Upper lobe of right lung (tissue), 1 donor: ENCODE measurements at places on chromosomes 7 and 10. TPM values are rescaled to one million over a fixed set of nuclear protein-coding genes. Genes with fewer than 3 reads are reported as not detected.
A peak's percentile ranks its signal among the peaks of the same experiment; 100 is the strongest.

DNA sequence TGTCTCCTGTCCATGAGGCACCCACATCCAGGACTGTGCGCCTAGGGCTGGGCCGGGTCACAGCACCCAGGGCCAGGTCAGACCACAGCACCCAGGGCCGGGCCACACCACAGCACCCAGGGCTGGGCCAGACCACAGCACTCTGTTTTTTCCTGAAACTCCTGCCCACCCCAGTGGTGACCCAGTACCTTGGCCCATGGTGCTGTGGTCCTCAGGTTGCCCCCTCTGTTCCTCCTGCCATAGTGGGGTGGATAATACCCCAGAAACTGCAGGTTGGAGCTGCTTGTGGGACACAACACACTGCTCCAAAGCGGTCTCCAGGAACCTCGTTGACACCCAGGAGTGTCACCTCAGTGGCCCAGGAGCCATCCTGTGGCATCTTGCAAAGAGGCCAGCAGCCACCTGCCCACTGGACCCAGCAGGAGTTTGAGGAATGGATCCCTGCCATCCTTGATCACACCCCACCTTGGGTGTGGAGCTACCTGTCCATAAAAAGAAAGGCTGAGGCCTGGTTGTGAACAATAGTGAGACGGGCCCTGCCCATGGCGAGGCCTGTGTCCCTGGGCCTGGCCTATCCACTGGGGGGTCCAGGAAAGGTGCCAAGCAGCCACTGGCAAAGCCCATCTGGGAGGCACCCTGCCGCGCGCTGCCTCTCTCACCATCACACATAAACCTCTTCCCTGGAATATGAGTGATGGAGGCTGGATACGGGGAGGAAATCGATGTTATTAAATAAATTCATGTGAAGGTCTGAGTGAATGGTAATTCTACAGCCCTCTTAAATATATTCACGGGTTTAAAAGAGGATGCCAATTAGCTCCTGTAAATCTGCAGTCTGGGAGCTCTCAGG, 89.0 kb downstream of the NKX6-2 start:
- no peaks in the 10 kb centered on the region for H3K36me3 ChIP-seq
- H3K27ac ChIP-seq: no peak overlapping the region
- DNase-seq: peak; percentile 46
- no peaks in the 10 kb centered on the region for H3K27me3 ChIP-seq
- H3K4me1 ChIP-seq: no peaks in the 10 kb centered on the region
- no peak overlapping the region for H3K4me3 ChIP-seq

DNA sequence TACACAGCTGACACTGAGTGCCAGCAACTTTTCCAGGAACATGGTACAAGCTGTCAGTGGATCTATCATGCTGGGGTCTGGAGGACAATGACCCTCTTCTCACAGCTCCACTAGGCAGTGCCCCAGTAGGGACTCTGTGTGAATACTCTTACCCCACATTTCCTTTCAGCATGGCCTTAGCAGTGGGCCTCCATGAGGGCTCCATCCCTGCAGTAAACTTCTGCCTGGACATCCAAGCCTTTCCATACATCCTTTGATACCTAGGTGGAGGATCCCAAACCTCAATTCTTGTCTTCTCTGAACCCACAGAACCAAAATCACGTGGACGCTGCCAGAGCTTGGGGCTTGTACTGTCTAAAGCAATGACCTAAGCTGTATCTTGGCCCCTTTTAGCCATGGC, 116.8 kb downstream of the IQUB start:
- H3K4me3 ChIP-seq: no peak overlapping the region
- H3K27ac ChIP-seq: no peak overlapping the region
- no peaks in the 10 kb centered on the region for H3K27me3 ChIP-seq
- H3K4me1 ChIP-seq: no peaks in the 10 kb centered on the region
- no peaks in the 10 kb centered on the region for H3K36me3 ChIP-seq

Gene TMEM184A
- 4.4 TPM for total RNA-seq

GRCh38 chr10:97169911-97170693, 15.7 kb downstream of the SLIT1 start:
- no peak overlapping the region for H3K4me3 ChIP-seq
- no peaks in the 10 kb centered on the region for H3K36me3 ChIP-seq
- no peak for DNase-seq
- H3K27ac ChIP-seq: no peak overlapping the region

DNA sequence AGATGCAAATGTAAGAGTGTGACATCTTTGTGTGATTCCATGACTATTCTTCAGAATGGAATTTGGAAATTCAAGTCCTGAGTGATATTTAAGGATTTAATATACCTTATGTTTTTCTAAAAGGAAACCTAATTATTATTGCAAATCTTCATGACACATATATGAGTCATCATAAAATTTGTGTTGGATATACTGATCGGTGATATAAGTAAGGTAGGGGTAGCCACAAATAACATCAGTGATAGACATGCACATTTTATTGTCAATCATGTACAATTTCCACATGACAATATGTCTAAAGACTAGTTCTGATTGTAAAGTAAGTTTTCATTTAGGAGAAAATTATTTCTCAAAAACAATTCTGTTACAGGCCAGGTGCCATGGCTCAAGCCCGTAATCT, 59.7 kb upstream of the AGMO start:
- H3K27me3 ChIP-seq: no peaks in the 10 kb centered on the region
- no peak overlapping the region for H3K27ac ChIP-seq
- H3K4me3 ChIP-seq: no peak overlapping the region
- DNase-seq: no peak

- no peaks in the 10 kb centered on the region for H3K4me1 ChIP-seq
- H3K27ac ChIP-seq: no peak overlapping the region
- no peak overlapping the region for H3K4me3 ChIP-seq
- H3K27me3 ChIP-seq: no peaks in the 10 kb centered on the region
Measured at GRCh38 chr7:45677311-45677900, 103.2 kb downstream of the ADCY1 start.

Gene OPALIN
- not detected for total RNA-seq

Gene IRF5
- 29.4 TPM for total RNA-seq

Gene GPR15LG
- not detected for total RNA-seq

Gene TSPAN12
- 51.8 TPM for total RNA-seq

- DNase-seq: no peak
- no peaks in the 10 kb centered on the region for H3K27me3 ChIP-seq
- H3K36me3 ChIP-seq: no peaks in the 10 kb centered on the region
- no peak overlapping the region for H3K4me3 ChIP-seq
- no peak overlapping the region for H3K27ac ChIP-seq
- no peaks in the 10 kb centered on the region for H3K4me1 ChIP-seq
Measured at GRCh38 chr7:46450886-46451285, 529.8 kb upstream of the IGFBP3 start.

Gene COL26A1
- total RNA-seq: 0.58 TPM

DNA sequence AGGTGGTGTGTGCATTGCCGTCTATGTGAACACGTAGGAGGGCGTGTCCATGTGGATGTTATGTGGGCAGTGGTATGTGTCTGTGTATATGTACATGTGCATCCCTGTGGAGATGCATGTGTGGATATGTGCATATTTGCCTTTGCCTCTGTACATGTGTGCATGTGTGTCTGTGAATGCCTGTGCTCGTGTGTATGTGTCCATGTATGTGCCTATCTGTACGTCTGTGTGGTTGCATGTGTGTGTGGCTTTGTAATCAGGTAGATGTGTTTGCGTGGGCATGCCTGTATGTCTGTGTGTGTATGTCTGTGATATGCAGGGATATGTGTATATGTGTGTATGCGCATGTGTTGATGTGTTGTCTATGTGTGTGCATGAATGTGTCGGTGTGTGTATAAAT, 19.7 kb downstream of the ADCY1 start:
- H3K27me3 ChIP-seq: no peaks in the 10 kb centered on the region
- no peak overlapping the region for H3K4me3 ChIP-seq
- H3K36me3 ChIP-seq: no peaks in the 10 kb centered on the region
- no peak overlapping the region for H3K27ac ChIP-seq
- no peaks in the 10 kb centered on the region for H3K4me1 ChIP-seq

Gene CALN1
- not detected for total RNA-seq

GRCh38 chr7:28709748-28710147, 248.4 kb downstream of the TRIL start:
- no peak for DNase-seq
- no peak overlapping the region for H3K27ac ChIP-seq
- no peaks in the 10 kb centered on the region for H3K4me1 ChIP-seq

GRCh38 chr10:54958844-54959243, 157.8 kb upstream of the PCDH15 start:
- no peak overlapping the region for H3K27ac ChIP-seq
- no peak overlapping the region for H3K4me3 ChIP-seq
- no peaks in the 10 kb centered on the region for H3K27me3 ChIP-seq
- DNase-seq: no peak
- no peaks in the 10 kb centered on the region for H3K4me1 ChIP-seq

Gene TMEM176A
- total RNA-seq: 63.7 TPM

- no peak overlapping the region for H3K27ac ChIP-seq
- no peaks in the 10 kb centered on the region for H3K36me3 ChIP-seq
- no peak overlapping the region for H3K4me3 ChIP-seq
Measured at GRCh38 chr10:2866569-2866968, 200.8 kb upstream of the PFKP start.

Gene RAB19
- 2.9 TPM for total RNA-seq

Gene ACBD7
- not detected for total RNA-seq

DNA sequence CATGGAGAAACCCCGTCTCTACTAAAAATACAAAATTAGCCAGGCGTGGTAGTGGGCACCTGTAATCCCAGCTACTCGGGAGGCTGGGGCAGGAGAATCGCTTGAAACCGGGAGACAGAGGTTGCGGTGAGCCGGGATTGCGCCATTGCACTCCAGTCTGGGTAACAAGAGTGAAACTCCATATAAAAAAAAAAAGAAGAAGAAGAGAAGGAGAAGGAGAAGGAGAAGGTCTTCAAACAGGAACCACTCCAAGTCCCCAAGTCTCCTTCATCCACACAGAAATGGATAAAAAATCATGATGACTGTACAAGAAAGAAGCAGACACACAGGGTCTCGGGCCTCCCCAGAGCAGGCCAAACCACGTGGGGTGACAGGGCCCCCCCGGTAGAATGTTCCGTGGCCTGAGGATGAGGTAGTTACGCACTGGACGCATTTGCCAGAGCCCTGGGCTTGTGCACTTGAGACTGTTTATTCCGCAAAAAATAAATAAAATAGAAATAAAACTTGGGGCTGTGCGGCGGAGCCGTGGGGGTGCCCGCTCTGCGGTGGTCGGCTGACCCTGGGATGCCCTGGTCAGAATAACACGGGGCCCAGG, 15.8 kb downstream of the VENTX start:
- no peak overlapping the region for H3K27ac ChIP-seq
- no peak for DNase-seq
- H3K4me1 ChIP-seq: peaks cover 15% of the 10 kb centered on the region
- H3K36me3 ChIP-seq: no peaks in the 10 kb centered on the region
- H3K27me3 ChIP-seq: peaks cover 10% of the 10 kb centered on the region
- H3K4me3 ChIP-seq: no peak overlapping the region

GRCh38 chr10:15344876-15345285, 26.2 kb downstream of the FAM171A1 start:
- H3K4me3 ChIP-seq: no peak overlapping the region
- H3K36me3 ChIP-seq: no peaks in the 10 kb centered on the region
- H3K27me3 ChIP-seq: no peaks in the 10 kb centered on the region
- no peak for DNase-seq
- H3K4me1 ChIP-seq: no peaks in the 10 kb centered on the region
- H3K27ac ChIP-seq: no peak overlapping the region

- DNase-seq: no peak
- H3K36me3 ChIP-seq: no peaks in the 10 kb centered on the region
- H3K4me1 ChIP-seq: no peaks in the 10 kb centered on the region
- no peaks in the 10 kb centered on the region for H3K27me3 ChIP-seq
- H3K4me3 ChIP-seq: no peak overlapping the region
Measured at GRCh38 chr10:35185260-35186034, 58.8 kb downstream of the CREM start.

- H3K4me3 ChIP-seq: no peak overlapping the region
- H3K27ac ChIP-seq: no peak overlapping the region
- DNase-seq: peak; percentile 53
- no peaks in the 10 kb centered on the region for H3K36me3 ChIP-seq
- H3K27me3 ChIP-seq: peaks cover 18% of the 10 kb centered on the region
Measured at GRCh38 chr7:155352076-155352752, 54.5 kb downstream of the INSIG1 start.

Gene HOXA10
- total RNA-seq: 0.38 TPM
